Activated naive CD4-positive, alpha-beta T cell (primary cell): ENCODE measurements at places on chromosomes 16 and 17.

DNA sequence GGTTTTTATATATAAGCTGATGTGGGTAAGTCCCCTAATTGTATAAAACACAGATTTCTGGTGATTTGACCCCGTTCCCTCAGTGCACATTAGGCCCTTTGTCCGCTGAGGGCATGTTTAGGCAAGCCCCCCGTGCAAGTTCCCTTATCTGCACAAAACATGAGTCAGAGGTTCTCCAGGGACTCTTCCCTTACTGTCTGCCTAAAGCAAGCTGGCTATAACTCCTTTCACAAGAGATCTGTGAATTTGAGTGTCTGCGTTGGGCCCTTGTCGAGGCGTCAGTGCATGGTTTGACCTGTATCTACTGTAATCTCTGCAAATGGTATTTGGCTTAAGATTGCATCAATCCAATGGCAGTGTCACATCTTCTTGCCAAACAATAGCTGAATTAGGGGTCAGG is 712.8 kb downstream of the CDH8 start:
- no peak for DNase-seq

- no peak for DNase-seq
These were observed 1.5 kb downstream of the GAA start for GRCh38 chr17:80102664-80103448.

DNA sequence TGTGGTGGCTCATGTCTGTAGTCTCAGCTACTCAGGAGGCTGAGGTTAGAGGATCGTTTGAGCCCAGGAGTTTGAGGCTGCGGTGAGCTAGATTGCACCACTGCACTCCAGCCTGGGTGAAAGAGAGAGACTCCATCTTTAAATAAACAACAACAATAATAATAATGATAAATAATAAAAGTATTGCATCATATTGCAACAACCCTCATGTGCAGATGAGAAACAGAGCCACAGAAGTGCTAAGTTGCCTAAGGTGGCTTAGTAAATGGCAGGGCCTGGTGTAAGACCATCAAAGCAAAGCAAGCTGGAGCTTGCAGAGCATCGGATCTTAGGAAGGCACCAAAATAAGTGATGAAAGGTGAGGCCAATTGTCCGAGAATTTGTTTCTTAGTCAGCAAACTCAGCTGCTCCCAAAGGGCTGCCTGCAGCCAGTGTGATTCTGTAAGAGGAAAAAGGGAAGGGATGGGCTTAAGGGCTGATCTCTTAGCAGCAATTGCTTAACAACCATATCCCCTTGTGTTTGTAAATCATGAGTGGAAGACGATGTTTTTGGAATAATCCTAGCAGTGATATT is 45.3 kb upstream of the HS3ST3A1 start:
- no peak for DNase-seq

- no peak for DNase-seq
These were observed 98.8 kb downstream of the SYCE1L start for GRCh38 chr16:77297996-77298395.

GRCh38 chr16:63613701-63614100 is 1508.2 kb downstream of the CDH11 start:
- DNase-seq = no peak

DNA sequence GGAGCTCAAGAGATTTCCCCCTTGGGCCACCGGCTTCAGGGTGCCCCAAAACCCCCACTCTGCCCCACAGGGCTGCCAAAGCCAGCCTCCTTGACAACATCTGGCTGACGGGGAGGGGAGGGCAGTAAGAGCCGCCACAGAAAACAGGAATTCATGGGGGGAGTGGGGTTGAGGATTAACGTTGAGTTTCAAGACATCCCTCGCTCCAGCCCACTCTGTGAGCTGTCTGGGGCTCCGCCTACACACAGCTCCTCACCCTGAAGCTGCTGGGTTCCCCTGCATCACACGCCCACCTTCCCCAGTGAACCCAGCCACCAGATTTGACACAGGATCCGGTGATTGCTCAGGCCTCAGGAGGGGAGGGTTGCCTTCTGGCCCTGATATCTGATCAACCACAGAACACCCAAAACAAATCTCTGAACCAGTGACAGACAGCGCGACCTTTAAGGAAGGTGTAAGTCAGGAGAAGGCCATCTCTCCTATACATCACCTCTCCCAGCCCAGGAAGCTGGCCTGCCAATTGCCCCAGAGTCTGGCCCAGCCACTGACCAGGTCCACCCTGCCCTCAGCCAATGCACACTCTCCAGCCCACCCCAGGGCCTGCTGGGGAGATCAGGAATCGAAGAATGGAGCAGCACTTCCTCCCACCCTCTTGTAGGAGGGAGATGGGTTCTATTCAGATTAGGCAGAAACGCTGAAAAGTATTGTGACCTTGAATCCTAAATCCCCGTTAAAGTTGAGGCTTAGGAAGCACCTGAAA is 132.1 kb downstream of the CLEC16A start:
- DNase-seq = no peak

DNA sequence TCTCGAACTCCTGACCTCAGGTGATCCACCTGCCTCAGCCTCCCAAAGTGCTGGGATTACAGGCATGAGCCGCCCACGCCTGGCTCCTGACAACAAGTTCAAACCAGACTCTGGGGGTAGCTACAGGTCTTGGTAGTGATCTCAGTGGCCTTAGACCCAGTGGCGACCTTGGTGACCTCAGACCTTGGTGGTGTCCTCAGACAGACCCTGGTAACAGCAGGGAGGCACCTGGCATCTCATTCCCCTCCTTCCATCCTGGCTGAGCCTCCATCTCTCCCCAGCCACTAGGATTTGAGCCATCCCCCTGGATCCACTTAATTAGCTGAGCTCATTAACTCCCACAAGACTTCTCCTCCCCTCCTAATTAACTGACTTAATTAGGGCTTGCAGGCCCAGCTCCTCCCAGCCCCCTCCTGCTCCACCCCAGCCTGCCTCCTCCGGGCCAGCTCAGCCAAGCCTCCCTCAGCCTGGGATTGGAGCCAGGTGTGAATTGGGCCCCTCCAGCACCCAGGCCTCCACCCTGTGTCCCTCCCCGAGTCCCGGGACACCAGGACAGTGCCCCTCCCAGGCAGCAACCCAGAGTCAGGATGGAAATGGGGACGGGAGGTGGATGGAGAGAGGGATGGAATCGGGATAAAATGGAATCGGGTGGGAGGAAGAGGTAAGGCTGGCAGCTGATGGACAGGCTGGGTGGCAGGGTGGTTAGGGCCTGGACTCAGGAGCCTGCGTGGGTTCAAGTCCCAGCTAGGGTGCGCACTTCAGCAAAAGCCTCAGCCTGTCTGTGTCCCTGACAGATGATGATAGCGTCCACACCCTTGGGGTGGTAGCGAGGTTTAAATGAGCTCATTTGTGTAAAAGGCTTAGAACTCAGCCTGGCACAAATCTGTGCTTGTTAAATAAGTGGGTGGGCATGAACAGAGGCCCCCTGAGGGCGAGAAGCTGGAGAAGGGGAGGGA is 11.2 kb upstream of the SBK1 start:
- no peak for DNase-seq

DNA sequence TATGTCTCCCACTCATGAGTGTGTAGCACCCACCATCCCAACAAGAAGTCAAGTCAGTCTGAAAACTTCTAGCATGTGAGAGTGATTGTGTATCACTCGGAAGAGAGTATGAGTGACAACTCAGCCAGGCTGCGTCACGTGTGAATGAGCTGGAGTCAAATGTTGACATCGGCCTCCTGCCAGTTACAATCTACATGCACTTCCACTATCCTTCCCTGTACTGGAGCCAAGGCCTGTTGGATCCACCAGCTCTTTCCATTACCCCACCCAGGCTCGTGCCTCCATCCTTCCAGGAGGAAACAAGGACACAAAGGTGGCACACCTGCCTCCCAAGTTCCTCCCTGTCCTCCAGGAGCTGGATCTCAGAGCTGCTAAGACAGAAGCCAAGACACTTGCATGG is 64.5 kb downstream of the ASIC2 start:
- DNase-seq = no peak

DNA sequence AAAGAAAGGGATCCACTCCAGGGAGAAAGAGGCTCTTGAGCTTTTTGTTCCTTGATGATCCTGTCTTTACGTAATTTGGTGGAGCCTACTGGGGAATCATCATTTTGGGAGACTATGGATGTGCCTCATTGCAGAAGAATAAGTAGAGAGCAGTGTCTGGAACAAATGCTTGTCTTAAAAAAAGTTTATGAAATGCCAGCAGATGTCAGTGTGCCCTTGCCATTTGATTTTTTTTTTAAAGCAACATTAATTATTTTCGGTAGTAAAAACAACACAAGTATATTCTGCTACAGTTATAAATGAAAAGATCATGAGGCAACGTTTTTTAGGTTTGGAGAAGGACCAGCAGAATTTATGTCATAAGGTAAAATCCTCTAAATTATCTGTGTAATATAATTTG is 934.8 kb upstream of the EEF2KMT start:
- no peak for DNase-seq

DNA sequence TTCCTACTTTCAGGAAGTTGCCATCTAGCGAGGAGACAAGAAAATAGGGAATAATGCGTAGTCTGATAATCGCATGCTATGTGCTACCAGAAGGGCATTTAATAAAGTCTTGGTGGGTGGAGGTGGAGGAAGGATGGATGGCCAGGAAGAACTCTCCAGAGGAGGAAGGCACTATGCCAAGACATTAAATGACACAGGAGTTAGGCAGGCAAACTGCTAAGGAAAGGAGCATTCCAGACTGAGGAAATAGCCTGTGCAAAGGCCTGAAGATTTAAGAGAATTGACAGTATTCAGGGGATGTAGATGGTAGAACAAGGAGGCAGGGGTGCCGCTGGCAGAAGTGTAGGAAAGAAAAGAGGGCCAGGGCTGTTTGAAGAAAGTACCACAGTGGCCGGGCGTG is 19.3 kb upstream of the ARHGAP44 start:
- no peak for DNase-seq

GRCh38 chr17:2803386-2803785 is 7.1 kb downstream of the RAP1GAP2 start:
- no peak for DNase-seq

DNA sequence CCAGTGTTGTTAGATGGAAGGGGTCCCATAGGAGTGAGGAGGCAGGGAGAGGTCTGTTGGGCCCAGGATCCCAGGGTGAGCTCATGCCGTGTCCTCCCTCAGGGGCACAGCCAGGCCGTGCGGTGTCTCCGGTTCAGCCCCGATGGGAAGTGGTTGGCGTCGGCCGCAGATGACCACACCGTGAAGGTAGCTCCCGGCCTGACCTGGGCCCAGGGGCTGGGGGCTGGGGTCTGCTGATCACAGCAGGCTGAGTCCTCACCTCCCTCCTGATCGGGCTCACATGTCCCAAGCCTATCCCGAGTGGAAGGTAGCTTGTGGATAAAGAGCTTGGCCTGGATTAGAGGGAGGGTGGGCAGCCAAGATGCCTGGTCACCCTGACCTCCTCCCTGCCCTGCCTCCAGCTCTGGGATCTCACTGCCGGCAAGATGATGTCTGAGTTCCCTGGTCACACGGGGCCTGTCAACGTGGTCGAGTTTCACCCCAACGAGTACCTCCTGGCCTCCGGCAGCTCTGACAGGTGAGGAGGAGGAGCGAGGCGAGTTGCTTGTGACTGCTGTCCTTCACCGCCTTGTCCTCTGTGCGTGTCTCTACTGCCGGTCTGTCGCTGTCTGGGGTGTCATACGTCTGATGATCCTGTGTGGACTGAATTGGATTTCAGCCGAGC is 16.1 kb downstream of the KATNB1 start:
- DNase-seq = no peak

- no peak for DNase-seq
These were observed 2.6 kb upstream of the PAM16 start for GRCh38 chr16:4353675-4354074.

- DNase-seq = no peak
These were observed 454.0 kb downstream of the WWOX start for GRCh38 chr16:78553268-78554039.

- no peak for DNase-seq
These were observed 130.0 kb downstream of the XYLT1 start for GRCh38 chr16:17340804-17341203.

- DNase-seq = no peak
These were observed 42.1 kb upstream of the MAF start for GRCh38 chr16:79642652-79643051.

DNA sequence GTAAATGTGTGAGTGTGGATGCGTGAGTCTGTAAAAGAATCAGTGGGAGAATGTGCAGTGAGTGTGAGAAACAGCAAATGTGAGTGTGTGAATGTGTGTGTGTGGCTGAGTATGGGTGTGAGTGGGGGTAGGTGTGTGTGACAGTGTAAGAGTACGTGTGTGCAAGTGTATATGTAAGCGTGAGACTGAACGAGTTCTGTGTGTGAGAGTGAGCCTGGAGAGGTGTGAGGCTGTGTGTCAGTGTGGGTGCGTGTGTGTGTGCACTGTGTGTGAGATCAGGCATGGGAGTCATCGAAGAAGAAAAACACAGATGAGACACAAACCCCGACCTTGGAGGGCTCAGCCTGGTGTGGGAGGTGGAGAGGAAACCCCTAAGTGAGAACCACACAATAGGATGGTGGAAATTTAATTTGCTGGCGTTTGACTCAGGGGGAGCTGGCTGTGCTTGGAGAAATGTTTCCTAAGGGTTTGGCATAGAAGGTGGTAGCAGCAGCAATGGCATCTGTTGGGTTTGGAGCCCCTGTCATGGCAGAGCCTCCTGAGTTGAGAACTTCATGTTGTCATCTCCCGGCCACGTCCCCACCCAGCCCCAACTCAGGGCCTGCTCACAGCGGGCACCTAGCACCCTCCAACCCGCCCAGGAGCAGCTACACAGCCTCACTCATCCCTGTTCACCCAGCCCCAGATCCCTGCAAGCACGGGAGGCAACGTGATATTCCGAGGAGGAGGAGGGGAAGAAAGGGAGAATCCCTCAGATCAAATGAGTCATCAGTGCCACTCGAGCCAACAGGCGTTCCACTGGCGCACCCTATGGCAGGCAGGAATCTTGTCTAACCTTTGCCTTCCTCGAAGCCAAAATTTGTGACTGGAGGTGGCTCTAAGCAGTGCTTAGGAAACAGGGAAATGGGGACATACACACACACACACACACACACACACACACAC is 14.3 kb upstream of the NUBP1 start:
- no peak for DNase-seq

- no peak for DNase-seq
These were observed 5.2 kb upstream of the MRPL38 start for GRCh38 chr17:75909812-75910274.

DNA sequence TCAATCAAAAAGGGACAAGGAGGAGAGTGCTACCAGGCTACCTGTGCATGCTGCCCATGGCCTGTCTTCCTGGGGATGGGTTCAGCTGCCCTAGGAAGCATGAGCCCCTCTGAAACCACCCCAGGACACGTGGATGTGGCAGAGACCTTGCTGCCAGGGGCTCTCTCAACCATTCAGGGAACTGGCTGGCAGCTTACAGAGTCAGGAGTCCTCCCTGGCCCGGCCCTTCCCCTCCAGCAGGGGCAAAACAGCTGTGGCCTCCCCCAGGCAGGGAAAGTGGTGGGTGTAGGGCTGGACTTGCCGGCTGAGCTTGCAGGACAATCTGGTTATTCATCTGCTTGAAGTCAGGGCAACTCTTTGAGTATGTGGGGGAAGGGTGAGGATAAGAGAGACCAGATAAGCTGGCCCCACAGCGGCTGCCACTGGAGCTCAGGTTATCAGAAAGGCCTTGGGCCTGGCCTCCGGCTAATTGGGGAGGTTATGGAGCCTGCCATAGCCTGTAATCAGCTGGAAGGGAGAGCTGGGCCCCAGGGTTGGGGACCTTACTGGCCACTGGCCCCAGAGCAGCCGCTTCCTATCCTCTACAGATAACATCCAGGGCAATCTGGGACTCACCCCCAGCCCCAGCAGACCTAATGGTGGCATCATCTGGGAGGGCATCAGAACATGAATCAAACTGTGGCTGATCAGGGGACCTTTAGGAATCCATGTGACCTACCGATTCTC is 5.6 kb upstream of the TBX2 start:
- no peak for DNase-seq

- DNase-seq = no peak
These were observed 712.1 kb downstream of the CDH11 start for GRCh38 chr16:64409783-64410210.
